ENCODE measurements at places on chromosomes 11 and 22.

- DNase-seq = no peak
These were observed 3.8 kb downstream of the SHISA8 start for GRCh38 chr22:41911001-41911611.

- no peak for DNase-seq
These were observed 347.9 kb upstream of the NCAM1 start for GRCh38 chr11:112613051-112613972.

DNA sequence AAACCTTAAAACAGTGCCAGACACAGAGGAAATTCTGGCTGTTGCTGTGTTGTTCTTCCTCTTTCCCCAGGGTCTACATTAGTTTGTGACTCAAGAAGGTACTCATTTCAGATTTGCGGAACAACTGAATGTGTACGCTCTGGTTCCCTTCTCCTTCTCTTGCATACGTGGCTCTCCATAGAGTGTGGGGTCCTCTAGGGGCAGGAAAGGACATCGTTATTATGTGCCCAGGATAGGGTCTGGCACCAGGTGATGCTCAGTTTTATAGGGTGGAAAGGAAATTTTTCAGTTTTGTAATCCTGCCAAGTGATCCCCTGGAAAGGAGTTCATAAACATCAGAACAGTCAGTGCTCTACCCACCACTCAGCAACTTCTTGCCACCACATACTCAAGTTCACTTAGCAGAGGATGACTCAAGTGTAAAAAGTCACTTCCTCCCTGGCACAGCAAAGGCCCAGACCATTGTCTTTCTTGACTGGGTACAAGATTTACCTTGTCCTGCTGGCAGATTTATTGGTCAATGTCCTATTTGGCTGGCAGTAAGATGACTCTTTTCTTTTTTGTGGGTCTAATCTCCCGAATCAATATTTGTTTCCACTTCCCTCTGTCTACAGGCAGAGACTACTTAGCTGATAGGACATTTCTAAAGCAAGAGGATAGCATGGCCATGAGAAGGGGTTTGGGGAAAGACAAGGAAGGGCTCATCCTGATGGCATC, 246.0 kb upstream of the TENM4 start:
- no peak for DNase-seq

GRCh38 chr22:42719133-42719532, 1.5 kb downstream of the A4GALT start:
- DNase-seq = no peak

DNA sequence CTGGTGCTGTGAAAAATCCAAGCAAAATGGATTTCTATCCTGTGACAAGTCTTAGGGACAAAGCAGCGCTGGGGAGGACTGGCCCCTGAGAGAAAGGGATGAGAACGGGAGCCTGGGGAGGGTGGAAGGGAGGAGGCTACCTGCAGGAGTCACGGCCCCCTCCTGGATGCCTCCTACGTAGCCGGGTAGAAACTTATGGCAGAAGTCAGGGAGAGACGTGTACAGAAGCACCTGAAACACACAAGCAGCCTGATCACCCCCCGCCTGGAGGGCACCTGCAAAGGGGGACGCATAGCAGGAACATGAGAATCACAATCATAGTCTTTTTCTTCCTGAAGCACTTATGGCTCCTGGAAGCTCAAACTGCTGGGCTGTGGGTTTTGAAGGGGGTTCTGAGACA, 6.1 kb downstream of the DHCR7 start:
- no peak for DNase-seq

- no peak for DNase-seq
These were observed 3.4 kb upstream of the MS4A15 start for GRCh38 chr11:60753309-60753708.

- DNase-seq = no peak
These were observed 12.3 kb downstream of the LARGE2 start for GRCh38 chr11:45934580-45935318.

DNA sequence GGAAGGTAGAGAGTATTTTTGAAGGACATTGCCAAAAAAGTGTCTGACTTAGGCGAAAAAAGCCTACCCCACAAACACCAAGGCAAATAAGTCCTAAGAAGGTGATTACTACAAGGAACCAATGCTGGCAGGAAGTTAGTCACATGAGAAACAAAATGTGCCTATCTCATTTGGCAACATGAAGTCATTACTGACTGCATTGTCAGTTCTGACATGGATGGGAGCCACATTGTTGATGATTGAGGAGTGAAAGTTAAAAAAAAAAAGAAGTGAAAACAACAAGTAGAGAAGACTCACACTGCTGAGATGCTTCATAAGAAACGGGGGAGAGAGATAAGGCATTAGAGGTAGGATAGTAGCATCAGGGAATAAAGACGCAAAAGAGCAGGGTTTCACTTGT, 141.5 kb upstream of the FAT3 start:
- DNase-seq = no peak

GRCh38 chr11:76248210-76248609, 41.9 kb upstream of the WNT11 start:
- no peak for DNase-seq

GRCh38 chr11:64758330-64759079, 1.3 kb downstream of the PYGM start:
- no peak for DNase-seq

- no peak for DNase-seq
These were observed 162.7 kb downstream of the BARX2 start for GRCh38 chr11:129538323-129538722.

GRCh38 chr11:3855808-3856491, 486 bp downstream of the STIM1 start:
- no peak for DNase-seq

- DNase-seq = no peak
These were observed at the start of gene MCHR1 for GRCh38 chr22:40679249-40679963. Gene MCHR1 (plus strand): TSS chr22:40679484. CDS start chr22:40679653, 169 bp downstream.

DNA sequence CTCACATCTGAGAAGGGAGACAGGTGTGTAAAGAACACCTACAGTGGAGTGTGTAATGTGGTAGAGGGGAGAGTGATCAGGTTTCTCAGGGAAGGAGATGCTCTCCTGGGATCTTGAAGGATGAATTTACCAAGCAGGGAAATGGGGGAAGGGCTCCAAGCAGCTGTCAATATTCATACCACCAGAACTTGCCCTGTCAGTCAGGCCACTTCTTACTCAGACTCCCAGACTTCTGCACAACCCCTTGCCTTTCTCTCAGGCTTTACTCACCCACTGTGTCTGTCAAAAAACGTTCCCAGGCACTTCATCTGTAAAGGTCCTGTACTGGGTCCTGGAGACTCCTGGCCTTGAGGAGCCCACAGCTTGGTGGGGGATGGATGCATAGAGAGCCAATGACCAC, 14.0 kb upstream of the FCHSD2 start:
- DNase-seq = no peak

- DNase-seq = no peak
These were observed 10.4 kb downstream of the GATD1 start for GRCh38 chr11:766936-767210.

Measured in left forelimb (tissue), 1 donor.